ENCODE measurements at places on chromosomes 12 and 14. TPM values are rescaled to one million over a fixed set of nuclear protein-coding genes. Genes with fewer than 3 reads are reported as not detected.

The AMDHD1 gene
- total RNA-seq, result 2.4 TPM

GRCh38 chr12:60724475-60724874 lies 1128.6 kb downstream of the SLC16A7 start:
- DNase-seq, result no peak
- H3K4me1 ChIP-seq, result no peaks in the 10 kb centered on the region
- H3K27me3 ChIP-seq, result no peaks in the 10 kb centered on the region
- no peak overlapping the region for H3K27ac ChIP-seq
- no peaks in the 10 kb centered on the region for H3K36me3 ChIP-seq
- H3K4me3 ChIP-seq, result no peak overlapping the region

- H3K27ac ChIP-seq, result no peak overlapping the region
- no peaks in the 10 kb centered on the region for H3K36me3 ChIP-seq
- no peak for DNase-seq
- no peaks in the 10 kb centered on the region for H3K4me1 ChIP-seq
Measured at GRCh38 chr14:72731252-72732020, 162.5 kb downstream of the DPF3 start.

The GLTP gene
- total RNA-seq, result 37.1 TPM

GRCh38 chr14:102085948-102086708 lies 716 bp downstream of the HSP90AA1 start:
- DNase-seq, result peak; percentile 51
- peak overlapping the region; percentile 99 for H3K27ac ChIP-seq
- no peaks in the 10 kb centered on the region for H3K27me3 ChIP-seq
- peak overlapping the region; percentile 71 for H3K4me3 ChIP-seq
- no peaks in the 10 kb centered on the region for H3K36me3 ChIP-seq

DNA sequence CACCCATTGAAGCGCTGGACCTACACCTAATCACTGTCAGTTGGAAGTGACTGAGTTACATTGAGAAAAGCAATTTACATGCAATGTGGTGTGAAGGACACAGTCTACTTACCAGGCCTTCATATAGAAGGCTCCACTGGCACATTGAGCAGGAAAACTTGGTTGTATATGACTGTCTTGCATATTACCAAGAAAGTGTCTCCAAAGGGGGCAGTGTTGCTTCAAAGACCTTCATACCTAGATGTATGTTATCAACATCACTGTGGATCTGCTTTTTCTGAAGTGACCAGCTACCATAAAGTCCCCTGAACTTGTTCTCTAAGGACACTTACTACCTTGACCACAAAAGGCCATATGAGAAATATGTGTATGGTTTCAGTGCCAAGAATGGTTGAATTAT lies 64.1 kb downstream of the NELL2 start:
- H3K27ac ChIP-seq, result no peak overlapping the region
- DNase-seq, result no peak
- no peaks in the 10 kb centered on the region for H3K27me3 ChIP-seq
- H3K4me3 ChIP-seq, result no peak overlapping the region

The SDR9C7 gene
- not detected for total RNA-seq

The SCN8A gene
- total RNA-seq, result 0.26 TPM

The LRP6 gene
- 44.5 TPM for total RNA-seq

DNA sequence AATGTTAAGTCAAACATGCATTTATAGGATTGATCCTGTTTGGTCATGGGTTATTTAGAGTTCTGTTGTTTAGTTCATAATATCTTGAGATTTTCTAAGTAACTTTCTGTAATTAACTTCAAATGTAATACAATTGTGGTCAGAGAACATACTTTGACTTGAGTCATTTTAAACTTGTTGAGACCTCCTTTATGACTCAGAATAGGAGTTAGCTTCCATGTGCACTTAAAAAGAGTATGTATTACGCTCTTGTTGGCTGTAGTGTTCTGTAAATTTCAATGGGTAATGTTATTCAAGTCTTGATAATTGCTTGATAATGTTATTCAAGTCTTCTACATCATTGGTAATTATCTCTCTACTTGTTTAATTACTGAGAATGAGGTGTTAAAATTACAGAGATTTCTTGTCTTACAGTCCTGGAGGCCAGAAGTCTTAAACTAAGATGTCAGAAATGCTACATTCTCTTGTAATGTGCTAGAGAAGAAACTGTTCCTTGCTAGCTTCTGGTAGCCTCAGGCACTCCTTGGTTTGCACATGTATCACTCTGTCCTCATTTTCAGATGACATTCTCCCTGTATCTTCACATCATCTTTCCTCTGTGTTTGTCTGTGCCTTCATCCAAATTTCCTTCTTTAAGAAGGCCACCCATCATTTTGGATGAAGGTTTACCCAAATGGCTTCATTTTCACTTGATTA lies 197.3 kb downstream of the TMTC3 start:
- H3K4me1 ChIP-seq, result no peaks in the 10 kb centered on the region
- no peaks in the 10 kb centered on the region for H3K36me3 ChIP-seq
- no peaks in the 10 kb centered on the region for H3K27me3 ChIP-seq
- no peak overlapping the region for H3K4me3 ChIP-seq

DNA sequence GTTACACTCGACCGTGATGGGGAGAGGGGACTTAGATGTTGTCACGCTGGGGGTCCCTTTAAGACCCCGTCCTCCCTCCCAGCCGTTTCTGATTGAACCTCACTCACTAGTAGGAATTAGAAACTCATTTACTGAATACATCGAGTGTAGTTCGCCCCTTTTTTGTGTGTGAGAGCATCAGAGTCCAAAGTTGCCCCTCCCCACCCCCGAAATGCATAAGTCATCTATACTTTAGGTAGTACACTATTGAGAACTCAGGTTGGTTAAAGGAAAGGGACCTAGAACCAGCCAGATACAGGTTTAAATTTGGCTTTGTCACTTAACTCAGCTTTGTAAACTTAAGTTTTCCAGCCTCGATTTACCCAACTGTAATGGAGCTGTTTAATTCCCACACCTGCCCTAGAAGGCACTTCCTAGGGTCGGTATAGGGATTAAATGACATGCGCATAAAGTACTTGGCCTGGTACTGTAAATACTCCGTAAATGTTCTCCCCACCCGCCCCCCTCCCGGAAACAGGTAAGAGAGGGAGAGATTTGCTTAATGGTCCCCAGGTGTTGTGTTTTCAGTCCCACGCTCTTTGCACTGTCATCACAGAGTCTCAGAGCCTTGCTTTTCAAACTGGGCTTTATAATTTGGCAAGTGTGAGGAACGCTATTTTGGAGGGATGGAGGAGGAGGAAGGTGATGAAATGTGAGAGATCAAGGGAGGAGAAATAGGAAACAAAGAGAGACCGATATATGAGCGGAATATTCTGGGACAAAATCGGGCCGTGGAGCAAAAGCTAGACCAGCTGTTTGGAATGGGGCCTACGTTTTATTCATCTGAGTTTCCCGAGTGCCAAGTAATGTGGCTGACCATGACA lies 897 bp downstream of the SUDS3 start:
- no peaks in the 10 kb centered on the region for H3K27me3 ChIP-seq
- peak overlapping the region; percentile 98 for H3K4me3 ChIP-seq
- H3K36me3 ChIP-seq, result peaks cover 37% of the 10 kb centered on the region

- H3K4me3 ChIP-seq, result no peak overlapping the region
- no peak overlapping the region for H3K27ac ChIP-seq
- no peaks in the 10 kb centered on the region for H3K4me1 ChIP-seq
- DNase-seq, result no peak
Measured at GRCh38 chr12:97151481-97151880, 244.4 kb downstream of the NEDD1 start.

DNA sequence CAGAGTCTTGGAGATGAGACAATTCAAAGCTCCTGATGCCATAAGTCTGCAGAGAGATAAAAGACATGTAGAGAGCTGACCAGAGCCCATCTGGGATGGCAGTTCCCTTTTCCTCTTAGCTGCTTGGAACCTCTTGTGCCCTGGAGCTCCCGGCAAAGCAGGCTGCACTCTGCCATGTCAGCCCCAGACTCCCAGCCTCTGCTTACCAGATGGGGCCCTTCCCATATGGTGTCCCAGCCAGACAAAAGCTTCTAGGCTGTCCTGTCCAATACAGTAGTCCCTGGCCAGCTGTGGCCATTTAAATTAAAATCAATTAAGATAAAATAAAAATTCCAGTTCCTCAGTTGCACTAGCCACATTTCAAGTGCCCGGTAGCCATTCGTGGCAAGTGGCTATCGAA lies 303.9 kb downstream of the TTC6 start:
- no peaks in the 10 kb centered on the region for H3K36me3 ChIP-seq
- no peaks in the 10 kb centered on the region for H3K4me1 ChIP-seq
- no peak overlapping the region for H3K27ac ChIP-seq
- no peak for DNase-seq
- H3K4me3 ChIP-seq, result no peak overlapping the region

GRCh38 chr14:53954551-53955228 lies 1.9 kb downstream of the BMP4 start:
- peaks cover 7% of the 10 kb centered on the region for H3K27me3 ChIP-seq
- H3K36me3 ChIP-seq, result no peaks in the 10 kb centered on the region
- H3K4me1 ChIP-seq, result peaks cover 31% of the 10 kb centered on the region
- H3K4me3 ChIP-seq, result peak overlapping the region; percentile 61
- peak overlapping the region; percentile 91 for H3K27ac ChIP-seq

DNA sequence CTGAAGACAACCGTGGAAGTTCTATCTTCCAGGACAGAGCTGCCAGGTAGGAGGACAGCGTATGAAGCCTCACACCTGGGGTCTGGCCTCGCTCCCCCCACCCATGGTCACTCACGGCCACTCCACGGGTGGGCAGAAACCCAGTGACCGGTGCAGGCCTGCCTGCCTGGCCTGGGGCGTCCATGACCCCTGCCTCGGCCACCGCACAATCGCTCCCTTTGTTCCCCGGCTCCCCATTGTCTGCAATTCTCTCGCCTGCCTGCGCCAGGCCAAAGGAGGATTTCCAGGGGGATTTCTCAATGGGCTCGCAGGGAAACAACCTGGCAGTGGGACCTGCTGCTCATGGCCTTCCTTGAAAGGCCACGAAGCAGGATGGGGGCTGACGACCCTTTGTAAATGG lies 22.6 kb downstream of the CCDC85C start:
- DNase-seq, result no peak
- H3K27ac ChIP-seq, result no peak overlapping the region
- H3K36me3 ChIP-seq, result no peaks in the 10 kb centered on the region
- H3K4me3 ChIP-seq, result no peak overlapping the region
- H3K4me1 ChIP-seq, result peaks cover 7% of the 10 kb centered on the region

DNA sequence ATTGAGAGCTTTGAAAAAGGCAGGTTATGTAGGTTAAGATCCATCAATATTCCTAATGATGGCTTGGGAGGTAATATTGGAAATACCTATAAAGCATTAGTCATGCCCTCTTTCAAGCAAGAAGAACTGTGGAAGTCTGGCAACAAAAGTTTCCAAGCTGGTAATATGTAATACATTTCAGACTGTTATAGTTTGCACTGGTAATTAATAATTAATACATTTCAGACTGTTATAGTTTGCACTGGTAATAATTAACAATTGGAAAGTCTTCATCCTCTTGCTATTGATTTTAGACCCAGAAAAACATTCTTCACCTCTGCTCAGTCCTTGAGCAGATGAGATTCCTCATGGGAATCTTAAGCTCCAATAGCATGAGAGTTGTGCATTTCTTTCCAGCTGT lies 29.0 kb upstream of the WDR89 start:
- no peak overlapping the region for H3K27ac ChIP-seq
- no peak for DNase-seq
- no peaks in the 10 kb centered on the region for H3K36me3 ChIP-seq
- no peaks in the 10 kb centered on the region for H3K4me1 ChIP-seq
- no peaks in the 10 kb centered on the region for H3K27me3 ChIP-seq

DNA sequence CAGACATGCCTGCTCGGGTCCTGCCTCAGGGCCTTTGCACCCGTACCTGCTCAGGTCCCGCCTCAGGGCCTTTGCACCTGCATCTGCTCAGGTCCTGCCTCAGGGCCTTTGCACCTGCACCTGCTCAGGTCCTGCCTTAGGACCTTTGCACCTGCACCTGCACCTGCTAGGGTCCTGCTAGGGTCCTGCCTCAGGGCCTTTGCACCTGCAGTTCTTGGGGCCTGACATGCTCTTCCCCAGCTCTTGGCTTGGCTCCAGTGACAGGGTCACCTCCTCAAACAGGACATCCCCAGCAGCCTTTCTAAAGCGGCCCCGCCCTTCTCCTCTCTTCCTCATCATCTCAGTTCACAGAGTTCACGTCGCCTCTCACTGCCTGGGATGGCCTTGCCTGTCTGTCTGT lies 54.9 kb upstream of the NCOR2 start:
- H3K27ac ChIP-seq, result no peak overlapping the region
- peaks cover 53% of the 10 kb centered on the region for H3K4me1 ChIP-seq
- DNase-seq, result no peak
- H3K4me3 ChIP-seq, result no peak overlapping the region
- no peaks in the 10 kb centered on the region for H3K36me3 ChIP-seq

The ACSS3 gene
- 42.7 TPM for total RNA-seq

DNA sequence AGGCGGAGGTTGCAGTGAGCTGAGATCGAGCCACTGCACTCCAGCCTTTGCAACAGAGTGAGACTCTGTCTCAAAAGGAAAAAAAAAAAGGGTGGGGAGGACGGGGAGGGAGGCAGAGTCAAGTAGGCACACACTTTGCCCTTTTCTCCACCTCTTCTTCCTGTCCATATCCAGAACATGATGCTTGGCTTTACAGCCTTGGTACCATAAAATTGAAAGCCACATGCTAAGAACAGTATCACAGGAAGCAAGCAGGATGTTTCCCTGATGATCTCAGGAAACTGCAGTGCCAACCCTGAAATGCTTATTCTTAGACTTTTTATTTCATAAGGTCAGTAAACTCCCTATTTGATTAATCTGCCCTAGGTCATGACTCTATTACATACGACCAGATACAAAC lies 32.5 kb upstream of the YAF2 start:
- no peak for DNase-seq
- H3K36me3 ChIP-seq, result no peaks in the 10 kb centered on the region
- H3K27ac ChIP-seq, result no peak overlapping the region
- no peak overlapping the region for H3K4me3 ChIP-seq
- peaks cover 3% of the 10 kb centered on the region for H3K4me1 ChIP-seq

GRCh38 chr14:89767131-89767530 lies 187.4 kb downstream of the EFCAB11 start:
- H3K27me3 ChIP-seq, result no peaks in the 10 kb centered on the region
- H3K27ac ChIP-seq, result no peak overlapping the region
- no peak overlapping the region for H3K4me3 ChIP-seq
- no peaks in the 10 kb centered on the region for H3K36me3 ChIP-seq

The PPP4R4 gene
- total RNA-seq, result 3.7 TPM

GRCh38 chr12:47120736-47121135 lies 41.0 kb upstream of the AMIGO2 start:
- H3K4me3 ChIP-seq, result no peak overlapping the region
- H3K4me1 ChIP-seq, result no peaks in the 10 kb centered on the region
- no peak overlapping the region for H3K27ac ChIP-seq
- no peak for DNase-seq
- H3K27me3 ChIP-seq, result no peaks in the 10 kb centered on the region
- H3K36me3 ChIP-seq, result no peaks in the 10 kb centered on the region

- H3K27me3 ChIP-seq, result no peaks in the 10 kb centered on the region
- DNase-seq, result no peak
- H3K36me3 ChIP-seq, result no peaks in the 10 kb centered on the region
- no peak overlapping the region for H3K4me3 ChIP-seq
- no peaks in the 10 kb centered on the region for H3K4me1 ChIP-seq
Measured at GRCh38 chr12:78331181-78331580, 500.5 kb downstream of the NAV3 start.

- no peak for DNase-seq
- H3K27ac ChIP-seq, result no peak overlapping the region
- H3K4me3 ChIP-seq, result no peak overlapping the region
- no peaks in the 10 kb centered on the region for H3K27me3 ChIP-seq
- H3K4me1 ChIP-seq, result peaks cover 10% of the 10 kb centered on the region
Measured at GRCh38 chr12:92719674-92720073, 16.9 kb downstream of the PLEKHG7 start.

- H3K4me1 ChIP-seq, result no peaks in the 10 kb centered on the region
- no peak overlapping the region for H3K27ac ChIP-seq
- no peak for DNase-seq
- H3K36me3 ChIP-seq, result no peaks in the 10 kb centered on the region
Measured at GRCh38 chr12:41856228-41856627, 288.4 kb downstream of the GXYLT1 start.

The OR4N5 gene
- not detected for total RNA-seq
